ENCODE measurements at places on chromosomes 5 and 9.

DNA sequence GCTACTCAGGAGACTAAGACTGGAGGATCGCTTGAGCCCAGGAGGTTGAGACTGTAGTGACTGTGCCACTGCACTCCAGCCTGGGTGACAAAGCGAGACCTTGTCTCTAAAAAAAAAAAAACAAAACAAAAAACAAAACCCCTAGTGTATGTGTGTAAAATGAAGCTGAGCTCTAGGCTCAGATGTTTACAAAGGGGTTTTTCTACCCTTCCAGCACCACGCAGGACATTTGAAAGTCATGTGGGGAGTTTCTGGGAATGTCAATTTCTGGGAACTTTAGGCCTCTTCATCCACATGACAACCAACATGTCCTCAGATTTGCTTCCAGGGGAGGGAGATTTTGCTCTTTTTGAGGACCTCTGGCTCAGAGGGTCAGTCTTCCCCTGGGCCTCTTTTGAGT lies 42.4 kb upstream of the AIF1L start:
- no peak for DNase-seq

DNA sequence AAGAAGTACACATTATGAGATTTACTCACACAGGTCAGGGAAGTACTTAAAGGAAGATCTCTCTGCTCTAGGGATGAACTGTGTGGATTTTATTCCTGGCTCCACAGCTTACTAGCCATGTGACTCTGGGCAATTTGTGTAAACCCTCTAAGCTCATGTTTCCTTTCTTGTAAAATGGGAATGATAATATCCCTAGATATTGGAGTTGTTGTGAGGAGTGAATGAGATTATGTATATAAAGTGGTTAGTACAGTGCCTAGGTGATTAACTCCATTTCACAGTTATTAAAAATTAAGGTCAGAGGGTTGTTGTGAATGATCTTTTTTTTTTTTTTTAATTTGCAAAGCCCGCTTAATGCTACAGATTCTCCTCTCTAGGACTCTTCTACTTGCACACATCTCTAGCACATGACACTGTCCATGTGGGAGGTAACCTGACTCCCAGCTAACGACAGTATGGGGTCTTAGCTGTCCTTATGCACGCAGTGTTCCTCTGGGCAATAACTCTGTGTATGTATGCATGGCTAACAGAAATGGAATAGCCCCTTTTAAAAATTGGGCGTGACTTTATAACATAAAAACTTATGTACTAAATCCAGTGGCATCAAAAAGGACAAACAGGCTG lies 23.9 kb upstream of the MYOT start:
- DNase-seq: no peak

- DNase-seq: no peak
These were observed 87.6 kb downstream of the F2RL2 start for GRCh38 chr5:76535577-76535976.

DNA sequence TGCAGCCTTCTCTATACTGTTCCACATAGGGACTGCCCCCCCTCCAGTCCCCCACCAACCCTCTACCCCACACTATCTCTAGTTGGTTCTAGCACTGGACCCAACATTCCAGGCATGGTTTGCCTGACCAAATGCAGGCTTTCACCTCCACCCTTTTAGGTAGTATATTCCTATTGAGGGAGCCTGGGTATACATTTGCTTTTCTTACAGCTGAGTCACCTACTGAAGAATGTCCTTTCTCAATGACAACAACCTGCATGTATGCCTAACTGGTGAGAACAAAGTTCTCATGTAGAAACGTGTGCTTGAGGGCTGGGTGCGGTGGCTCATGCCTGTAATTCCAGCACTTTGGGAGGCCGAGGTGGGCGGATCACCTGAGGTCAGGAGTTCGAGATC lies 8.2 kb downstream of the TNIP1 start:
- DNase-seq: peak; percentile 92

GRCh38 chr5:31396611-31397295 lies 135.1 kb downstream of the DROSHA start:
- no peak for DNase-seq

DNA sequence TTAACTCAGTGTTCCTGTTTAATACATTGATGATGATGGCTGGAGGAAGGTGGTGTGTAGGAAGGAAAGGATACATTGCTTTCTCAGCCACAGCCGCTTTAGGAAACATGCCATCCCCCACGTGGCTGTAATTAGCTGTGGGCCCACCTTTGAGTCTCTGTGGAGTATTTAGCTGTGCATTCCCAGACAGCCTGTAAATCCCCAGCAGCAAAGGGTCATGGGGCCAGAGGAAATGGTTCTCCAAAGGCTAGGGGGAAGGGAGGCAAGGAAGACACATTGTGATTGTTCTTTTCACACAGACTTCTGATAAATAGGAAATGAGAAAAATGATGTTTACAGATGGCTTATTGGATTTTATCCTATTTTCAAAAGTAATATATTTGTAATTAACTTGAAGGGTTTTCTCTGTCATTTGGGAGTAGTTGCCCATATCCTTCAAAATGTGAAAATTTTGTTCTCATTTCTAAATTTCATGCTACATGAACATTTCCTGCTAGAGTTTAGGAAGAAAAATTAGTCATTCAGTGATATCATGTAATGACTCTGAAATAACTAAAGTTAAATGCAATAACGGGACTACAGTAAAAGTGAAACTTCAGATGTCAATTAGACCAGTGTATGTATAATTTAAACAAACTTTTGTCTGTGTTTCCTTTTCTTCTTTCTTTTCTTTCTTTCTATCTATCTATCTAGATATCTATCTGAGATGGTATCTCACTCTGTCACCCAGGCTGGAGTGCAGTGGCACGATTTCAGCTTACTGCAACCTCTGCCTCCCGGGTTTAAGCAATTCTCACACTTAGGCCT lies 24.3 kb upstream of the F2R start:
- DNase-seq: peak; percentile 90

DNA sequence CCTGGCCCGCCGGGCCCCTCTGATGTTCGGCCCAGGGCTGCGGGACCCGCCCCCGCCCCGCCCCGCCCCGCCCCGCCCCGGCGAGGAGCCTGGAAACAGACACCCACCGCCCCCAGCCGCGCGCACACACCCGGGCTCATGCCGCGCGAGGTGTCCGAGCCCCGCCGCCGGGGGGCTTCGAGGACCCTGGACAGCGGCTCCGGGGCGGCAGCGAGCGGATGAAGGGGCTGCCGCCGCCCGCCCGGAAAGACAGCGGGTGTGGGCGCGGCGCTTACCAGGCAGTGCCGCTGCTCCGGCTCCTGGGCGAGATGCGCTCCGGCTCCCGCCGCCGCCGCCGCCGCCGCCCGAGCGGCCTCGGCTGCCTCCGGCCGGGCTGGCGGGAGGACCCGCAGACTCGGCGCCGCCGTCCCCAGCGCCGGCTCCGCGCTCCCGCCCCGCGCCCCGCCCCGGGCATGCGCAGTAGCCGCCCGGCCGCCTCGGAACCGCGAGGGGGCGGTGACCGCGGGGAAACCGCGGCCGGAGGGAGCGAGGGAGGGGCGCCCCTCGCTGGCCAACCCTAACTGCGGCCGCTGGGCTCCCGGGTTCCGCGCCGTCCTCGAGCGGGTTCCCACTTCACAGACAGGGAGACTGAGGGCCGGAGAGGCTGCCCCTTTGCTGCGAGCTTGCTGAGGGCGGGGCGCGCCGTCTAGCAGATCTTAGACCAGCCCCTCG lies at the start of gene GPRIN1:
GPRIN1 (minus strand) TSS at position 433 of the 711 bp plus-strand sequence. CDS start 10,322 bp downstream, outside the sequence.
- DNase-seq: peak; percentile 56

DNA sequence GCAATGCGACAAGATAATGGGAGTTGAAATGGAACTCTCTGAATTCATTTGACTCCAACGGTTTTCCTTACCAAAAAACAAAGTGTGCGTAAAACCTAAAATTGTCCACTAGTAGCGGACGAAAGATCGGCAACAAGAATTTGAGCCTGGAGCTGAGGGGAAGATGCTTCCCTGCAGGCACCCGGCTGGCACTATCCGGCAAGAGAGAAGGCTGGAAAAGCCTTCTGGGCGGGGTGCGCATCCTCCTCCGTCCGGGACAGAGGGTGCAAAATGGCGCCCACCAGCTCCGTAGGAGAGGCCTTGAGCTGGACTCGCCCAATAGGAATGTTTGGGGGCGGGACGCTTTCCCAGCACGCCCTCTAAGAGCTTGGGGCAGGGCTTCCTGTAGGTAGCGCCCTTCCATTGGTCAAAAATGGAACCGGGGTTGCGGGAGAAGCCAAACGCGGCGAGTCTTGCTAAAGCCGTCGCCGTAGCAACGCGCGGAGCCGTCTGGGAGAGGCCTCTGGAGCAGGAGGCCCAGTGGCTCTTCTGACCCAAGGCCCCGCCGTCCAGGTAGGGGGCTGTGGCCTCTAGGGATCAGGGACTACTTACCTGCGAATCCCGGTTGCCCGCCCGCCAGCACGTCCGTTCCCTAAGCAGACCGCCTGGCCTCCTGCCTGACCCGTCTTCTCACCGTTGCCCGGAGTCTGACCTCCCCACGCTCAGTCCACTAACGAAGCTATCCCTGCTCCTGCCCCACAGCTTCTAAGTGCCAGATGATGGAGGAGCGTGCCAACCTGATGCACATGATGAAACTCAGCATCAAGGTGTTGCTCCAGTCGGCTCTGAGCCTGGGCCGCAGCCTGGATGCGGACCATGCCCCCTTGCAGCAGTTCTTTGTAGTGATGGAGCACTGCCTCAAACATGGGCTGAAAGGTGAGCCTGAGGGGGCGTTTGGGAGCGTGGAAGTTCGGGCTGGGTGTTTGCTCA lies 9.2 kb downstream of the RUFY1 start:
- peak; percentile 99 for DNase-seq

- peak; percentile 78 for DNase-seq
These were observed 626 bp upstream of the FST start for GRCh38 chr5:53479590-53480415.

GRCh38 chr9:89905606-89906338 lies 301.0 kb downstream of the GADD45G start:
- DNase-seq: no peak

GRCh38 chr9:91172329-91172728 lies 189.4 kb downstream of the AUH start:
- no peak for DNase-seq

DNA sequence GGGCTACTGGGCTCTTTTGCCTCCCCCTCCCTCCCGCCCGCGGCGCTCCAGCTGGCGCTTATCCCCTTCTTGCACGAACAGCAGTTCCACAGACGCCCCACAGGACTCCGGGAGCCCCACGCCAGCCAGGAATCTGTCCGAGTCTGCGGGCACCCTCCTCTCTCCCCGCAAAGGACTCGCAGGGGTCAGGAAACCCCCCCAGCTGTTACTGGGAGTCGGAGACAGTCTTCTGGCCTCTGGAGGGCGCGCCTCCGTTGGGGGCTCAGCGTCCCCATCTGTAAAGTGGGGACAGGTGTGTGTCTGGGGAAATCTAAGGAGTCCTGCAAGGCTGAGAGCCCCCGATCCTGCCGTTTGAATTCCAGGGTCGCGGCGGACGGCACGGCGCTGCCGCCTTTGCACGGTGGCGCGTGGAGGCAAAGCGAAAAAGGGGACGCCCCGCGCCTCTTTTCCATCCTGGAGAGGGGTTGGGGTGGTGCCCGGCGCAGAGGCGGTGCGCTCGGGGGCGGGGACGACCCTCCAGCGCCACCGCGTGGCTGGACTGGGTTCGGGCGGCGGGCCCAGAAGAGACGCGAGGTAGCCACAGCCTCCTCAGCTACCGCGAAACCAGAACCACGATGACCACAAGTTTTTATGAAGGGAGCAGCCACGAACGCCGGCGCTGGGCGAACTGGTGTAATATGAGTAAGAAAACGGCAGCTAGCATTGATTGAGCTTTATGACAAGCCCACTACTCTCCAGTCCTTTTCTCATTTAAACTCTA lies 2.8 kb upstream of the CCIN start:
- peak; percentile 85 for DNase-seq

- DNase-seq: peak; percentile 54
These were observed 171.1 kb downstream of the ARHGEF28 start for GRCh38 chr5:73797132-73797510.

DNA sequence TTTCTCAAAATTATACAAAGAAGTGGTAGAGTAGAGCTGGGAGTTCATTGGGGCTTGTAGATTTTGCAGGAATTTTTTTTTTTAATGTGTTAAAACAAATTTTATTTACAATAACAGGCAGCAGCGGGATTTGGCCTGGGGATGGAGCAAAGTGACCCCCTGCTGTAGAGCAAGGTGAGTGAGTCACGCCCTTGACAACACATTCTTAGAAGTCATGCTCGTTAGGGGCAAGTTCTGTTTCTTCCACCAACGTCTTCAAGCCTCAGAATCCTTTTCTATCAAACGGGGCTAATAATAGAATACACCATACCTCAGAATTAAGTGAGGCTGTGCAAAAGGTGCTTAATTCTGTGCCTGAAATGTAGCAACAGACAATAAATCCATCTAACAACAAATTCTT lies 1.1 kb upstream of the ANKDD1B start:
- no peak for DNase-seq

DNA sequence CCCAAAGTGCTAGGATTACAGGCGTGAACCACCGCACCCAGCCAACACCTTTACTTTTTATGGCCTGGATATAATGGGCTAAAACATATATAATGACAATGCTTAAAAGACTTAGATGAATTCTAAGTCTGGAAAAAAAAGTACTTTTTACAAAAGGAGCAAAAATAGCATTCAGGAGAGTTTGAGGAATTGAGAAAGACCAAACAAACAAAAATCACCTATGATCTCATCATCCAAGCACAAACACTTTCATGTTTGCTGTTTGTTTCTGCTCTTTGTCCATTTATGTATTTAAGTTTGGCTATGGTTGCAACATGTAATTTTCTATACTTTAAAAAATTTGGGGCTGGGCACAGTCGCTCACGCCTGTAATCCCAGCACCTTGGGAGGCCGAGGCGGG lies 54.8 kb upstream of the RIC1 start:
- no peak for DNase-seq

DNA sequence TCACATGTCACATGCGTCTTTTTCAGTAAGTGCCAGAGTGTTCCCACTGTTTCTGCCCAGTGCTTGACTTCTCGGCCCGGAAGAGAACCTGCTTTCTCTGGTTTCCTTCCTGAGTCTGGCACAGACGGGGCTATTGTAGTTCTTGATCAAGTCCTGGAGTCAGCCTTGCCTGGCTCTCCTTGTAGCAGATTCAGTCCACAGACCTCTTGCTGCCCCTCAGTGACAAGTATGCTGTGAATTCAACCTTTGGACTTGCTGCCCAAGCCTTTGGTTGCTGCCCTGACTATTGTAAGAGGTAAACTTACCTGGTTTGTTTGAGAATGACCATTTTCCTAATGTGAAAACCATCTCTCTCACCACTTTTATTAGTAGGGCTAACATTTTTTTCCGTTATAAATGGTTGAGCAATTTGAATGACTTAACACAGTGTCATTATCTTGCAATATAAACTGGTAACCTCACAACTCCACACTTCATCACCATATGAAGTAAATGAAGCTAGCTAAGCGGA lies 24.7 kb downstream of the ZBTB34 start:
- no peak for DNase-seq
